ENCODE measurements at places on chromosomes 3 and 15.

DNA sequence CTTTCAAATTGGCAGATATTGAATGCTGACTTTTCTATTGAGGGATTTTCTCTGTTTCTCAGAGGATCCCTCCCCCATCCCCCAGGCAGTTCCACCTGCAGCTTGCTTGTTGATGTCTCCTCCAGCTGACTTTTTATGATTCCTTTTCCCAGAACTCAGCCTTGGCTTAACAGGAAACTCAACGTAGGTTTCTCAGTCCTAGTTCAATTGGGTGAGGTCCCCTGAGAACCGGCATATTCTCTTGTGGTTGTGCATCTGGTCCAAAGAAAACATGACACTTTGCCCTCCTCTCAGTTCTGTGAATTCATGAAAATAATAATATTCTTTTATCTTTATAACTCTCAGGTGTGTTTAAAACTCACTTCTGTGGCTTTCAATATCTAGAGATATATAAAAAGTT, 1222.1 kb downstream of the OTOL1 start:
- DNase-seq: no peak

DNA sequence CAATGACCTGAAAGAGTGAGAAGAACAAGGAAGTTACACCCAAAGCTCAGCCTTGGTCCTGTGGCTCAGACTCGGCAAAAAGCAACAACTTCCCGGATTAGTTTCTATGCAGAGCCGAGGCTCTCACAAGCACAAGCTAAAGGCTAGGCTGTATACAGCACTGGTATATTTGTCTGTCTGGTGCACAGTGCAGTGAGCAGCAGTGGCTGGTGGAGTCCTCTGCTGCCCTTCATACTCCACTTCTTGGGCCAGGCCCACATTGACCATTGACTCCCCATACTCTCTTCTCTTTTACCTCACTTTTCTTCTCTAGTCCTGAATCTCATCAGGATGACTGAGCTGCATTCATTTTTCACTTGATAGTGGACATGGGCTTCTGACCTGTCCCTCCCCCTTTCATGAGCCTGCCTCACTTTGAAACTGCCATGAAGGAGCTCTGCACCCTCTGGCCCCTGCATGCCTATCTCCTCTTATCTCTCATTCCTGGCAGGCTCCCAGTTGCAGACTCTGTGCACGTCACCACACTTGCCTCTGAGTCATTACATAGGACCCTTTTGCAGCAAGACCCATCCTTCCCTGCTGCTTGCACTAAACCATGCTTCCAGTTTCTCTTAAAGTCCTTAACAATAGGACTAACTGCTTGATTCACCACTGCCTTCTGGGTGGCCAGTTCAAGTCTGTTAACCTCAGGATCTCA, 379.3 kb downstream of the NTRK3 start:
- DNase-seq: no peak

GRCh38 chr3:14329116-14329830, 73.1 kb upstream of the SLC6A6 start:
- DNase-seq: no peak

- no peak for DNase-seq
Observed at GRCh38 chr3:55879901-55880331, 392.8 kb upstream of the WNT5A start.

- DNase-seq: no peak
Observed at GRCh38 chr3:128996200-128996599, 2.3 kb upstream of the CFAP92 start.

DNA sequence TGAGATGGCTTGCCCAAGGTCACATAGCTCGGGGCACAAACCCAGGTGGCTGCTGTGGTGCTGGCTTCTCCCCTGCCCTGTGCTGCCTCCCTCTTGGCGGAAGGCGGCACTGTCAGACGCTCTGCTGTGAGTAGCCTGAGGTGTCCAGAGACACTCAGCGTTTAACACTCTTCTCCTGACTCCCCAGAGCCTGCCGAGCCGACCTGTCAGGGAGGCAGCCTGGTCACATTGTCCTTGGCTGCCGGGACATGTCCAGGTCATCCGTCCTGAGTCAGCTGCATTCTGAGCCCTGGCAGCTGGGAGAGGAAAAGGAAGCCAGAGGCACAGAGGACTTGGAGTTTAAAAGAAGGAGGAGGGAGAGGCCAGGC, 4.7 kb downstream of the LMAN1L start:
- no peak for DNase-seq

- no peak for DNase-seq
Observed at GRCh38 chr15:101159096-101159935, 92.5 kb downstream of the CHSY1 start.

GRCh38 chr15:69789648-69790393, 307.9 kb downstream of the TLE3 start:
- no peak for DNase-seq

DNA sequence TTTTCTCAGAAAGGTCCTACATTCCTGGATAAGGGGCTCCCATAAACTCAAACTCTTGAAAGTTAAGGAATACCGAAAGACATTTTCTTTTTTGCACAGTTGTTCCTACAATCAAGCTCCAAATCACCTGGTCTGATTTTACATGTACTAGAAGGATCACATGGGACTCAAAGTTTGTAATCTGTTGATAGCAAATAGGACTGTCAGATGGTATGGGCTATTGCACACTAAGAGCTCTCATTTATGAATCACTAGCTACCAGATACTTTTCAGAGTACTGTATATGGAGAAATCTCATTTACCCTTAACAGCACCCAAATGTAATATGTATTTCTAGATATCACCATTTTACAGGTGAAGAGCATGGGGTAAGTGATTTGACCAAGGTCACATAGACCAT, 49.5 kb upstream of the CMSS1 start:
- no peak for DNase-seq

GRCh38 chr3:186164696-186165095, 55.8 kb upstream of the ETV5 start:
- DNase-seq: no peak

- DNase-seq: no peak
Observed at GRCh38 chr3:130948929-130949328, 55.0 kb downstream of the ATP2C1 start.

DNA sequence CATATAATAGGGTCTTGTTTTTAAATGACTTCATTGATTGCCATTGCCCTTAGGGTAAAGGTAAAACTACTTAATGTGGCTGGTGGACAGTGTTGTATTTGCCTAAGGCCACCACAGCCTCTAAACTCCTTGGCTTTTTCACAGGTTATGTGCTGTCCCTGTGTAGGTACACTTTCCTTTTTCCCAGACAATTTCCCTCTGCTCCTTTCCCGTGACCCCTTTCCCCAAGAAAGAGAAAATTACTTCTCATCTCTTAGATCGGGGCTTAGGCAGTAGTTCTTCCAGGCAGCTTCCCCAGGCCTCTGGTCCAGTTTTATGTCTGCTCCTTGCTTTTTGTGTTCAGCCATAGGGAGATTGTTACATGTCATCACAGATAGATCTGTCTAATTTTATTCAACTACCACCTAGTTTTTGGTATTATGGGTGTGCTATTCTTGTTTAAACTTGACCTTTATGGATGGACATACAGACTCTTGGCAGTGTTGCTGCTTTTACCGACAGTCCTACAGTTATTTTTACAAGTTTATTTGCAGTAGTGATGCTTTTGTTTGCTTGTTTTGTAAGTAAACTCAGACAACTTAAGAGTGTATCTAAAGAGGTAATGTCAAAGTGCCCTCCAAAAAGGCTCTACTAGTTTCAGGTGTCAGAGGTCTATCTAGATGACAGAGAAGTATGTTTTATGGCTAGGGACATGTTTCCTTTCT, 20.5 kb upstream of the SCAANT1 start:
- no peak for DNase-seq

DNA sequence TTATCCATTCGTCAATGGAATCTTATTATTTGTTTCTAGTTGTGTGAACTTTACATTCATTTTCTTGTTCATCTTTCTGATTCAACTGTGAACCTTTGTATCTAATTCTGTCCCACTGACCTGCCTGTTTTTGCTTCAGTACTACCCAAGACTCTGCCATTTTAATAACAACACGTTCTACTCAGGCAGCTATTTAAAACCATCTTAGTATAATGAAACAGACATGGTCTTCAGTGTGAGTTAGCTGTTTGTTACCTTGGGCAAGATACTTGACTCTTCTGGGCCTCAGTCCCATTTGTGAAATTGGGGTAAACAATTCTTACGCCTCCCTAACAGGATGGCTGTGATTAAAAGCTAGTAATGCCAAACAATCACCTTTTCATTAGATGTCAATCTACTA, 1.6 kb downstream of the BTBD1 start:
- DNase-seq: no peak

DNA sequence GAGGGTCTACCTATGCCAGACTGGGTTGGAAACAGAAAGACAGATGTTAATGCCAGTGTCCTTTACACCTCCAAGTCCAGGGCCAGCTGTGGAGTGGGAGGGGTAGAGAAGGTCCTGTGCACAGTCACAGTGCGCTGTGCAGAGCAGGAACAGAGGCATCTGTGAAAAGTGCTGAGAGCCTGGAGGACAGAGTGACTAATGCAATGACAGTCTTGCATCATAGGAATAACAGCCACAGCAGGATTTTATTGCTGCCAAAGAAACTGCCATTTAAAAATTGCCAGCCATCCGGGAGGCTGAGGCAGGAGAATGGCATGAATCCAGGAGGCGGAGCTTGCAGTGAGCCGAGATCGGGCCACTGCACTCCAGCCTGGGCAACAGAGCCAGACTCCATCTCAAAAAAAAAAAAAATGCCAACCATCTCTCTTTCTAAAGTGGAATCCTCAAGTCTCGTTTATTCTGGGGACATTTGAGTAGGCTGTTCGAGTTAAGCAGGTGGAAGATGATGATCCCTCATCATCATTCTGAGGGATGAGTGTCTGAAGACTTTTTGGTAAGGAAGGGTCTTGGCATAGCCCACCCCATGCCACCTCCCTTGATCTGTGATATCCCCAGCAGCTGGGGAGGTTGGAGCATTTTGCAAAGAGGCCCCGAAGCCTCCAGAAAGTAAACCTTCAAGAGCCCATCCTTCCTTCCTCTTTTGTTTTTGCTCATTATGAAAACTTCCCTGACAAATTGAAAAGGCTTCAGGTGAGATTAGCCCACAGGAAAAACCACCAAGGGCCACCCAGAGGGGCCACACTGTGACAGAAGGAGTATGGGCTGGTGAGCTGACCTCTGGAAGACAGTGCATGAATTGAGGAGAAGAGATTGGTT, 7.7 kb downstream of the CCR2 start:
- DNase-seq: no peak

DNA sequence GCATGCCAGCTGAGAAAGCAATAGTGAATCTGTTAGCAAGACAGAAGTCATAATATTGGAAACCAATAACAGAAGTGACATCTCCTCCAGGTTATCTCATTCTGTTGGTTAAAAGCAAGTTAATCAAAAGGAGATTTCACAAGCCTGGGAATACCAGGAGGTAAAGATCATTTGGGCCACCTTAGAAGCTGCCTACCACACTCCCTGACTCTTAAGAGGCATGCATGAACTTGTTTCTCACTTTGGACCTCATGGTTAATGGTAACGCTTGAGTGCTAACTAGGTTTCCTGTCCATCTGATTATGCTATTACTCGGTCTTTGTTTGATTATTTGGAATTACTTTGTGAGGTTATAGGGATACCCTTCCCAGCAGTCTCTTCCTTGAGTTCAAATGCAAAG, 650.8 kb upstream of the SGO1 start:
- no peak for DNase-seq

DNA sequence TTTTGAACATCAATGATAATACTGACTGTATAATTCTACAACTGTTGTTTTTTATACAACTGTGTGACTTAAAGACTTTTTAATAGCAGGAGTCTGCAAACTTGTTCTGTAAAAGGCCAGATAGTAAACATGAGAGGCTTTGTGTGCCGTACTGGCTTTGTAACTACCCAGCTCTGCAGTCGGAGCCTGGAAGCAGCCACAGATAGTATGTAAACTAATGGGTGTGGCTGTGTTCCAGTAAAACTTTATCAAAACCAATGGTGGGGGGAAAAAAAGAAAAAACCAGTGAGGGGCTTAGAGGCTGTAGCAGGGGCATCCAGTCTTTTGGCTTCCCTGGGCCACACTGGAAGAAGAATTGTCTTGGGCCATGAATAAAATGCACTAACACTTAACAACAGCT, 11.9 kb downstream of the ASB7 start:
- DNase-seq: no peak

GRCh38 chr3:41881233-41881821, 80.6 kb downstream of the ULK4 start:
- DNase-seq: peak; percentile 5

GRCh38 chr15:82572986-82573385, 32.7 kb upstream of the RPS17 start:
- no peak for DNase-seq

- no peak for DNase-seq
Observed at GRCh38 chr15:76682833-76683232, 222.3 kb downstream of the SCAPER start.

DNA sequence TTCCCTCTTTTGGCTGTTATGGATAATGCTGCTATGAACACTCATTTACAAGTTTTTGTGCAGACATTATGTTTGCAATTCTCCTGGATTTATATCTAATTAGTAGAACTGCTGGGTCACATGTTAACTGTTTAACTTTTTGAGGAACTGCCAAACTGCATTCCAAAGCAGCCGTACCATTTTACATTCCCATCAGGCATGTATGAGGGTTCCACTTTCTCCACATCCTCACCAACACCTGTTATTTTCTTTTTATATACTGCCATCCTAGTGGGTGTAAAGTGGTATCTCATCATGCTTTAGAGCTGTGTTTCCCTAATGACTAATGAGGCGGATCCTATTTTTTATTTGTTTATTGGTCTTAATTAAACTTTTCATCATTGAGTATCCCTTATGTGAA, 9.2 kb downstream of the KPNA4 start:
- no peak for DNase-seq

DNA sequence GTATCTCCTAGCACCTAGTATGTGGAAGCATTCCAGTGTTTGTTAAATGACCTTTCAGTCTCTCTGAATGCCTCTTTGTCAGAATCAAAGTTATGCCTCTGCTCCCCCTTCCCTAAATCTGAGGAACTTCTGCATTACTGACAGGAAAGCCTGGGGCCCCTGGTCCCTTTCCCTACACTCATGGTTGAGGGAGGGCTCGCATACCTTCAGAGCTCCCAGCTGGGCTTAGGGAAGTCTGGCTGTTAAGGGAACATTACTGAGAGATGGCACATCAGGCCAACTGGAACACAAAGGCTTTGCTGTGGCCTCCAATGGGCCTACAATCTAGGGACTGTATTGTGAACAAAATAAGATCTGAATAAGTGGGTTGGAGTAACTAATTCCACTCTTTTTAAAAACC, 10.3 kb downstream of the PKM start:
- DNase-seq: no peak

GRCh38 chr3:72633121-72633520, 215.1 kb downstream of the SHQ1 start:
- DNase-seq: no peak
